ENCODE measurements at places on chromosomes 7 and 10. TPM values are rescaled to one million over a fixed set of nuclear protein-coding genes. Genes with fewer than 3 reads are reported as not detected.

The NXPH1 gene
- not detected for total RNA-seq

The FAM149B1 gene
- total RNA-seq: 14.0 TPM

GRCh38 chr10:109929501-109930219, 6.3 kb upstream of the XPNPEP1 start:
- H3K27ac ChIP-seq: no peak overlapping the region
- DNase-seq: no peak
- H3K36me3 ChIP-seq: no peaks in the 10 kb centered on the region
- H3K27me3 ChIP-seq: no peaks in the 10 kb centered on the region

The KCNH2 gene
- 94.1 TPM for total RNA-seq

DNA sequence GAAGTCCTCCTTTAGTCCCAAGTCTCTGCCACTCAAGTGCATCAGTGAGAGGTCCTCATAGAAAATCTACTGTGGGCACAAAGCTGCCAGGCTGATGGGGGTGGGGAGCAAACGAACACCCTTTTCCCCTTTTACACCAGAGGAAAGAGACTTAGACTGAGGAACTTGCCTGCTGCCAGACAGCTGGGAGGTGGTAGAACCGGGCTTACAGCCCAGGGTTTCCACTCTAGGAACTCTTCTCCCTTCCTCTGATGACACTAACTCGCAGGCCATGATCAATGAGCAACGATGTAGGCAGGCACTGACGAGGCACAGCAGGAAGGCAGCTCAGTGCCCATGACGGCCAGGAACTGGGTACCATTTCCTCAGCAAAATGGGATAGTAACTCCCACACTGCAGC, 11.0 kb upstream of the SH2D4B start:
- H3K4me1 ChIP-seq: peaks cover 58% of the 10 kb centered on the region
- peak overlapping the region; percentile 46 for H3K27ac ChIP-seq
- H3K36me3 ChIP-seq: no peaks in the 10 kb centered on the region
- no peak for DNase-seq

The PRPS1L1 gene
- total RNA-seq: not detected

GRCh38 chr10:89738551-89739209, 37.3 kb downstream of the KIF20B start:
- peaks cover 7% of the 10 kb centered on the region for H3K36me3 ChIP-seq
- no peaks in the 10 kb centered on the region for H3K4me1 ChIP-seq
- no peak overlapping the region for H3K27ac ChIP-seq
- H3K27me3 ChIP-seq: no peaks in the 10 kb centered on the region
- no peak overlapping the region for H3K4me3 ChIP-seq

The TRIL gene
- 1.9 TPM for total RNA-seq

The CRCP gene
- total RNA-seq: 23.2 TPM

The ITGB8 gene
- 1.5 TPM for total RNA-seq

DNA sequence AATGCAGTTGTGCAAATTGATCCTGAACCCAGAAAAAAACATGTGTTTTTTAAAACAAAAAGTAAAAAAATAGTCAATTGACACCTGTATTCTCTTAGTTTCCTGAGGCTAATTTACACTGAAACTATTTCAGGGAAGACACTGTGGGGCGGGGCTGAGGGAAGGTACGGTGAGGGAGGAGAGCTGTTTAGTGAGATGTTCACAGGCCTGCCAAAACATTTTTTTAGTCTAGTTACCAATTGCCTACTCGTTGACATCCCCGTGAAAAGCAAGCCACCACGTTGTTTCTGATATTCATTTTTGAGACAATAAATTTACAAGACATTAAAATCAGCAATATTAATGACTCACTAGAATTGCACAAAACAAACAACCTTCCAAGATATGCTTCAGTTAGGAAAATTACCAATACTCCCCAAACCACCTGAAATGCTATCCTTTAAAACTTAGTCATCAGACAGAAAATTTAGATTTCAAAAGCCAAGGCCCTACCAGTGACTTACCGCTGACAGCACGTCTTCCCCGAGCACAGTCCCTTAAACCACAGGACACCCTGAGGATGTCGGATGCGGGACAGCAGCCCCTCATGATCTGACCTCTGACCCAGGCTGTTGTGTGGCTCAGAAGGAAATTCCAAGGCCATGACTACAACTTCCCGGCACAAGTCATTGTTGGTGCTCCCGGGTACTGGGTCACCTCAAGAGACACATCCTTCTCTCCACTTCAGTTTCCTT, 279.2 kb downstream of the PRPF18 start:
- H3K4me1 ChIP-seq: peaks cover 38% of the 10 kb centered on the region
- H3K4me3 ChIP-seq: peak overlapping the region; percentile 32
- no peaks in the 10 kb centered on the region for H3K27me3 ChIP-seq
- H3K27ac ChIP-seq: peak overlapping the region; percentile 73
- no peaks in the 10 kb centered on the region for H3K36me3 ChIP-seq
- no peak for DNase-seq

DNA sequence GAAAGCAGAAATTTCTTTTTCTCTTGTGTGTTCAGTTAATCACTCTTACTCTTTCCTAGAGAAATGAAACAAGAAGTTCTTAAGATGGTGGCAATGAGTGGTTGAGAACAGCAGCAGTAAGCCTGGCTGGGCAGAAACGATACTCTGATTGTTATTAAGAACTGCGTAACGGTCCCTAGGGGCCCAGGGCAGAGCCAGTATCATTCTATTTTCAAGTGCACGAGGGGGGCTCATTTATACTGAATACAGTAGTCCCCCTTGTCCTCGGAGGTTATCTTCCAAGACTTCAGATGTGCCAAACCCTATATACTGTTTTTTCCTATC, 64.9 kb downstream of the EEPD1 start:
- H3K36me3 ChIP-seq: no peaks in the 10 kb centered on the region
- no peaks in the 10 kb centered on the region for H3K27me3 ChIP-seq
- no peak for DNase-seq
- H3K27ac ChIP-seq: no peak overlapping the region
- H3K4me3 ChIP-seq: no peak overlapping the region
- peaks cover 36% of the 10 kb centered on the region for H3K4me1 ChIP-seq

- H3K4me3 ChIP-seq: no peak overlapping the region
- no peaks in the 10 kb centered on the region for H3K27me3 ChIP-seq
- H3K36me3 ChIP-seq: peaks cover 15% of the 10 kb centered on the region
- peaks cover 30% of the 10 kb centered on the region for H3K4me1 ChIP-seq
- H3K27ac ChIP-seq: no peak overlapping the region
- no peak for DNase-seq
These were observed 71.0 kb upstream of the SH2B2 start for GRCh38 chr7:102215711-102216110.

GRCh38 chr10:110676016-110676415, 31.9 kb downstream of the RBM20 start:
- peak overlapping the region; percentile 91 for H3K27ac ChIP-seq
- H3K27me3 ChIP-seq: no peaks in the 10 kb centered on the region
- H3K4me1 ChIP-seq: peaks cover 91% of the 10 kb centered on the region
- DNase-seq: no peak
- H3K36me3 ChIP-seq: no peaks in the 10 kb centered on the region

DNA sequence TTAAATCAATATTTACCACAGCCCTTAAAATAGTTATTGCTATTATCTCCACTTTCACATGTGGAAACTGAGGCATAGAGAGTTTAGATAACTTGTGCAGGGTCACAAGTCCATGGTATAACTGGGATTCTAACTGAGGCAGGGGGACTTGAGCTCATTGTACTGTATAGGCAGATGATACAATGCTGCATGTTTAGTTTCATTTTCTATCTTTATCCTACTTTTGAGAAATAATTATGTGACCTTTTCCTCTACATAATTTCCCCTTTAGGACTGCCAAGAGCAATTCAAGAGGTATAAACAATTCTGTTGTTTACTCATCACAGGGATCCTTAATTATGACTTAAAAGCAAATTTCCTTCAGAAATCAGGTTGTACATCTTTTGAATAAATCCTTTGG, 193.1 kb downstream of the SUGCT start:
- H3K36me3 ChIP-seq: no peaks in the 10 kb centered on the region
- DNase-seq: no peak
- H3K4me3 ChIP-seq: no peak overlapping the region

- H3K4me3 ChIP-seq: no peak overlapping the region
- no peaks in the 10 kb centered on the region for H3K4me1 ChIP-seq
- no peak for DNase-seq
- no peak overlapping the region for H3K27ac ChIP-seq
These were observed 18.2 kb upstream of the MAGI2 start for GRCh38 chr7:79471699-79472098.

The FEZF1 gene
- not detected for total RNA-seq

Measured in left ventricle myocardium inferior (tissue), 1 donor.